NCI-H1417 treated with DMSO at 0.1 percent for 48 hours (cell line): ENCODE measurements at places on chromosomes 13 and 19.

GRCh38 chr19:42255766-42256745 is 1.1 kb upstream of the ERF start:
- no peak for DNase-seq

- DNase-seq, result no peak
Measured at GRCh38 chr19:49356382-49356781, 5.8 kb downstream of the TEAD2 start.

GRCh38 chr13:31477961-31478360 is 261.4 kb upstream of the RXFP2 start:
- no peak for DNase-seq

GRCh38 chr19:13104360-13104847 is 1.7 kb upstream of the LYL1 start:
- no peak for DNase-seq

- no peak for DNase-seq
Measured at GRCh38 chr13:97139691-97140090, 82.4 kb upstream of the MBNL2 start.

DNA sequence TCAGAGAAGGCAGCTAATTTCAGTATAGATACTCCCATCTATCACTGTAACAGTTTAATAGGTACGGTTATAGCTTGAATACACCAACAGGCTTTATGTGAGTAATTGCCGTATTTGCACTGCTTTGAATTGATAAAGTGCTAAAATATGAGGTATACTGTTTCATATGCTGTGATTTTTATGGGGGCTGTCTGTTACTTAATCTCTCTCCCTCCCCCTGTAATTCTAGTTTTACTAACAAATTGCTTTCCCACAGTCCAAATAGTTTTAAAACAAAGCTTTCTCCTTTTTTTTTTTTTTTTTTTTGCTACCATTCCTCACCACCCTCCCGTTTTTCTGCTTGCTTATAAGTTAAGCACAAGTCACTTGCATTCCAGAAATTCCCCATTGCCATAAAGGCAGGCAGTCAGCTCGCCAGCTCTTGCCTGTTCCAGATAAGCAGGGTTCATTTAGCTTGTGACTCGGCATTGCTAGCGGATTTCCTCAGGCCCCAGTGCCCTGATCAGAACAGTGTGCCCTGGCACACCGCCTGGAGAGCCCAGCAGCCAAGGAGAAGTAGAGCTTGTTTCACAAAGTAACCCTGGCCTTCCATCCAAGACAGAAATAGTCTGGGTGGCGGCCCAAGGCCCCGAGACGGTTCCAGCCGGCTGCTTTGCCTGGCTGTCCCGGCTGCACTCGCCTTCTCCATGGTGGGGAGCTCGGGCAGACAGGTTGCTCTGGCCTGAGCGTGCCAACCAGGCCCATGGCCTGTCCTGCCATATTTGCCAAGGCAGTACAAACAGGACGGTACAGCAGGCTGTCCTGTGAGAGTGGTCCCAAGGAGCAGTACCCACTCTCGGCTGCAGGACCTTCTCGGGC is 43.5 kb upstream of the NPAS1 start:
- no peak for DNase-seq

- peak; percentile 47 for DNase-seq
Measured at GRCh38 chr19:13986348-13986904, 19.7 kb downstream of the RFX1 start.

DNA sequence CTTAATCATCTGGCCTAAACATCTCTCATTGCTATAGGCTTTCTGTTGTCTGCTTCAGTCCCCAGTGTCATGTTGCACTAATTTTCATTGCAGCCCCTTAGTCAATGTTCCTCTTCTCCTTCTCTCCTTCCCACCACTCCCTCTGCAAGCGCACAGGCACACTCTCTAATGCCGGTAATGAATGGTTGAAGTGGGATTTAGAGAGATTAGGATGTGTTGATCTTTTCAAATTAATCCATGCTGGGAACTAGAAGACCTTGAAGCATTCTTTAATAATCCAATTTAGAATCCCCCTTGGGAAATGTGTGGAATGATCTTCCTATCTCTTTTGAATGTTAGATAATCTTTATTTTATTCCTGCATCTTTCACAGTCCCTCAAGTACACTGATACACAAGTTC is 33.2 kb upstream of the NDFIP2 start:
- no peak for DNase-seq

GRCh38 chr19:4829001-4829712 is 2.4 kb downstream of the TICAM1 start:
- no peak for DNase-seq

GRCh38 chr13:46656786-46657185 is 103.8 kb downstream of the LRCH1 start:
- no peak for DNase-seq

GRCh38 chr13:51759240-51759639 is 44.7 kb downstream of the DHRS12 start:
- DNase-seq, result no peak

DNA sequence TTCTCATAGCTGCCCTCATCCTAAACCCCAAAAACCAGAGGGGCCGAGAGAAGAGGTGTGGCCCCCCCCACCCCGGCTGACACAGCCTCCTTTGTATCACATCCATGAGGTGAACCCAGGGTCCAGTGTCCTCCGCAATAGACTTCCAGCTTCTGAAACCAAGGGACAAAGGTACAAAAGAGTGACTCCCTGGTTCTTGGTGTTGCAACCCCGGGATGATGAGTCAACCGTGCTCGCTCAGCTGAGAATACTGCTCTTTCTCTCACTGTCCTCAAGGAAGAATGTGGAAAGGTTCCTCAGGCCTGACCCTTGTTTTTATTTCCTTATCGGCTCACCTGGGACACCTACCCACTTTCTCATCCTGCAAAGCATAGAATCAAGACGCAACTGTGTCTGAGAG is 5.5 kb downstream of the SLC15A1 start:
- DNase-seq, result no peak

- DNase-seq, result no peak
Measured at GRCh38 chr13:49315756-49316482, 68.2 kb downstream of the CDADC1 start.

- DNase-seq, result no peak
Measured at GRCh38 chr19:50204811-50205675, 1.6 kb downstream of the MYH14 start.

DNA sequence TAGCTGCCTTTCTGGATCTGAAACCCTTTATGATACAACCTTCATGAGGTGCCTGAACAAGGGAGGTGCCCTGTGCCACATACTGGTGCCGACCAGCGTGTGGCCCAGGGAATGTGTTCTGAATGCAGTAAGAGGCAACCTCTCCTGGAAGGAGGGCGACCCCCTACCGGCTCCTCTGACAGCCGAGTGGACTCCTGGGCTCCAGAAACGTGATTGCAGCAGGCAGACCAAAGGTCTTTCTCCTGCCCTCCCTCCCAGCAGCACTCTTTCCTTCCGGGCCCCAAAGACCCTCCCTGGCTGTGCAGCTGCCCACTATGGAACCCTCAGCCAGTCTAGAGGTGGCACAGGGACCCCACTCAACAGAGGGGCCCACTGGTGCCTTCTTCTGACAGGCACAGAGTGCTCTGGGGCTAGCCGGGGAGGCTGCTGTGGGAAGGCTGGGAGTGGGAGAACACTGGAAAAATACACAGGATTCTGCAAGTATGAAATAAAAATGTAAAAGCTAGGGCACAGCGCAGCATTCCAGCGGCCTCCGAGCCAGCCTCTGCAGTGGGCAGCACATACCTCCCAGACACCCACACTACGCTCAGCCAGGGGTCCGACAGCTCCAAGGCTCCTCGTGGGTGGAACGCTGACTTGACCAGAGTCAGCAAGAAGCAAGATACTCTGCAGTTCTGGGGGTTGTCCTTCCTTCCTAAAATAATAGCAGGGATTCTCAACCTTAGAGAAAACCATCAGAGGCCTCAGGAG is 14.9 kb downstream of the SH3GL1 start:
- DNase-seq, result no peak

GRCh38 chr13:28220166-28220565 is 81.8 kb downstream of the PAN3 start:
- DNase-seq, result no peak

GRCh38 chr13:110771194-110771593 is 57.7 kb downstream of the ING1 start:
- DNase-seq, result no peak

DNA sequence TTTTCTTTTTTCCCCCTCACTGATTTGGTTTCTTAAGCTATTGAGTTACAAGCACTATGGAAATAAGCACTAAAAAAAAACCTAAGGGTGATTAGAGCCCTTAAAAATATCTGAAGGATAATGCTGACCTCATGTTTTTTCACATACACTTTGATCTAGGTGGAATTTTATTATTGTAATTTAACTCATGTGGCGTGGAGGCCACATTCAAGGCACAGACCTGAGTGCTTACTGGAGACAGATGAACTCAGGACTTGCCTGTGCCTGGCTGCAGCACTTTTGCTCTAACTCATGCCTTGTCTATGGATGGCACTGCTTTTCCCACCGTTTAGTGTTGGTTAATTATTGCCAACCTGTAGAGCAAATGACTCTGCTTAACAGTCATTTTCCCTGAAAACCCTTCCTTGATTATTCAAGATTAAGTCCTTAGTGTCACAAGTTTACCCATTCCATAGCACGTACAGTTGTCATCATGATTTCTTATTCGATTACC is 541.4 kb downstream of the GPC6 start:
- DNase-seq, result no peak

GRCh38 chr19:57850553-57851017 is 926 bp downstream of the ZNF587 start:
- DNase-seq, result no peak

- no peak for DNase-seq
Measured at GRCh38 chr13:48493066-48493765, 39.7 kb downstream of the RCBTB2 start.

GRCh38 chr19:39916236-39916635 is 18.2 kb downstream of the FCGBP start:
- DNase-seq, result no peak

GRCh38 chr19:28521614-28522544 is 691.1 kb downstream of the UQCRFS1 start:
- DNase-seq, result no peak

- no peak for DNase-seq
Measured at GRCh38 chr19:19434483-19435045, 29.1 kb downstream of the GATAD2A start.

DNA sequence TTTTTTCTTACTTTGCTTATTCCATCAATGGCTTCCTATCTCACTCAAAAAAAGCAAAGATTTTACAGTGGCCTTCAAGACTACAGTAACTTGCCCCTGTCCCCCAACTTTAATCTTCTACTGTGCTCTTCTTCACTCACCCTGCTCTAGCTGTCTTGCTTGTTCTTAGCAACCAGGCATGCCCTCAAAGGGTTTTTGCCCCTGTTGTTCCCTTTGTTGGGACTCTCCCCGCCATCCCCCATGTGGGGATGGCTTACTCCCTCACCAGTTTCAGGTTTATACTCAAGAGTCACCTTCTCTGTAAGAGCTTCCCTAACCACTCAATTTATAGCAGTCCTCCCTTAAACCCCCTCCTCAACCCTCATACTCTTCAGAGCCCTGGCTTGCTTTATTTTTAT is 5.4 kb downstream of the MTMR6 start:
- no peak for DNase-seq

- DNase-seq, result no peak
Measured at GRCh38 chr19:18999016-18999758, 34.1 kb downstream of the SUGP2 start.

GRCh38 chr13:24042710-24043440 is 117.6 kb upstream of the SPATA13 start:
- no peak for DNase-seq

DNA sequence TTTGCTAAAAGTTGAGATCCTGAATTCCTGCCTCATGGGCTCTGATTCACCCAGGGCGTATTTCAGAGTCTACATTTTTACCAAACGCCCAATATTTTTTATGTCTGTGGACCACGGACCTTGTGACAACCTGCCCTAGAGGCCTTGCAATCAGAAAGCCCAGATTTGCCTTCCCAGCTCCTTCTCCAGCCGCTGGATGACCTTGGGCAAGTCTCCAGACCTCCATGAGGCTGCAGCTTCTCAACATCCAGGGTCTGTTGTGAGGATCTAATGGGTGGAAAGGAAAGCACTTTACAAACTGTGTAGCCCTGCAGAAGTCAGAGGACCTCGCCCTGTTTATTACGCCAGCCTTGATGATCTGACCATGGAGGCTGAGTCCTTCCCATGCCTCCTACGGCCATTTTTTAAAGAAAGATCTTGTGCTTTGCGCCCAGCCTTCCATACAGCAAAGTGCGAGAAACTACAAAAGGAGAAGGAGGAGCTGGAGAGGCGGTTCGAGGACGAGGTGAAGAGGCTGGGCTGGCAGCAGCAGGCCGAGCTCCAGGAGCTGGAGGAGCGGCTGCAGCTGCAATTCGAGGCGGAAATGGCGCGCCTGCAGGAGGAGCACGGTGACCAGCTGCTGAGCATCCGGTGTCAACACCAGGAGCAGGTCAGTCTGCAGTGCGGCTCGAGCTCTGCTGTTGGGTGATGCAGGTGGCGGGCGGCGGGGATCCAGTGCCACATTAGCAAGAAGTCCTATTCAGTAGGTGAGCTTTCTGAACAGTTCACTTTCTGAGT is 115.6 kb downstream of the SLC7A1 start:
- no peak for DNase-seq

GRCh38 chr13:36057041-36057440 is 74.1 kb downstream of the DCLK1 start:
- DNase-seq, result no peak

- DNase-seq, result no peak
Measured at GRCh38 chr19:2207991-2208860, 27.9 kb downstream of the PLEKHJ1 start.

DNA sequence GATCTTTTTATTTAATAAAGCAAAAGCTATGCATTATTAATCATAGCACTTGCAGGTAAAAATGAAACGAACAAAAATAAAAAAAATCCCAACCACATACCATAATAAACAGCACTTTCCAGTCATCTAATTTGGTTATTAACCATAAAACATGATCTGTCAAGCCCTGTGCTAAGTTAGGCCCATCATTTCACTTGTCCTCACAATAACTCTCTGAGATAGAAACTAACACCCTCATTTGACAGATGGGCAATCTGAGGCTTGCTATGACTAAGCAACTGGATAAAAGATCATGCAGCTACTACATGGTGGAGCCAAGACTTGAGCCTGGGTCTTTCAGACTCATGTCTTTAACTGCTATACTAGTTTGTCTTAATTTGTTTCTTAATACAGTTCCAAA is 21.8 kb downstream of the PROSER1 start:
- DNase-seq, result no peak

- no peak for DNase-seq
Measured at GRCh38 chr13:23377579-23377978, 55.9 kb downstream of the SACS start.

DNA sequence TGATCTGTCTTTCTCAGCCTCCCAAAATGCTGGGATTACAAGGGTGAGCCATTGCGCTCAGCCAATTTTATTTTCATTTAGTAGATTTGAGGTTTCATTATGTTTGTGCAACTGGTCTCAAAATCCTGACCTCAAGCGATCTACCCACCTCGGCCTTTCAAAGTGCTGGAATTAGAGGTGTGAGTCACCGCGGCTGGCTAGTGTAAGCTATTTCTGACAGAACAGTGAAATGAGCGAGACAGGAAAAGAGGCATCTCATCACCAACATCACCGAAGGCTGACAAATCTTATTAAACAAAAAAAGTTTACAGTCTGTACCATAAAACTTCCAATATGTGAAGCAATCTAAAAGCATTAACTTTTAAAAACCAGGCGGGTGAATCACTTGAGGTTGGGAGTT is 12.2 kb upstream of the ZNF888 start:
- no peak for DNase-seq
